ENCODE measurements at places on chromosomes 1 and 21.

- DNase-seq = no peak
These were observed 7.5 kb upstream of the PRRC2C start for GRCh38 chr1:171477804-171478203.

DNA sequence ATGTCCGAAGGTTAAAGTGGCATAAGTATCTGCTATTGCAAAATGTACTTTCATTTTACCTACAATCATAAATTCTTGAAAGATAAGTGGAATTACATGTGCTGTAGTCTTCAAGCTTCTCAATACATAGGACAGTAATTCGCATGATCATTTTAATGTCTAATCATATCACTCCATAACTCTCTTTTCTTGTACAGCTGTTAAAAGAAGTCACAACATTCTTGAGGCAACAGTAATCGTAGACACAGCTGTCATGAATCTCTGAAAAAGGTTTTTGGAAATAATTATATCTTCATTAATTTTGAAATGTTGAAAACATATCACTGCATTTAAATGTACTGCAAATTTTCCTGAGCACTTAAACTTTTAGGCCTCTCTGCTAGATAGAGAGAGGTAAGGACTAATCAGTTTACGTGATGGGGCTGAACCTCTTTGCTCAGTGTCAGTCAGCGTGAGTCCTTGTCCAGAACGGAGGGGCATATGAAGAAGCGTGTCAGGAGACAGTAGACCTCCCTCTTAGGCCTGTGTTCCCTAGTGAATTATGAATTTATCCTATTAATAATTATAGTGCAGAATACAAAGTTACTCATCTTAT, 133.4 kb downstream of the NEK7 start:
- no peak for DNase-seq

- DNase-seq = no peak
These were observed 65.0 kb upstream of the CSF1 start for GRCh38 chr1:109845658-109846057.

DNA sequence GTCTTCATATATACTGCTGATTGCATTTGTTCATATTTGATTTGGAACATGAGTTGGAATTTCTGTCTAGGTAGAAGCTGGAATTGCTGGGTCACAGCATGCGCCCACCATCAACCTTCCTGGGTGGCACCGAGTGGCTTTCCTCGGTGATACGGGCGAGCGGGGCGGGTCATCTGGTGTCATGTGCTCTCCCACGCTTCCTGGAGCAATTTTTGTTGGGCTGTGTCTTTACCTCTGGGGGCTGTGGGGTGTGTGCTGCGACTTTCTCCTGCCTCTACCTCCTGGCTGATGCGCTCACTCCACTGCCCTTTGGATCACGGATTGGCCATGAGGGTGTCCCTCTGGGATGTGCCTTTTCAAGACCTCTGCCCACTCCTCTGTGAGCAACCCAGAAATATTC, 108.7 kb upstream of the COL6A1 start:
- DNase-seq = no peak

GRCh38 chr1:9774712-9775679, 48.8 kb downstream of the CLSTN1 start:
- no peak for DNase-seq

DNA sequence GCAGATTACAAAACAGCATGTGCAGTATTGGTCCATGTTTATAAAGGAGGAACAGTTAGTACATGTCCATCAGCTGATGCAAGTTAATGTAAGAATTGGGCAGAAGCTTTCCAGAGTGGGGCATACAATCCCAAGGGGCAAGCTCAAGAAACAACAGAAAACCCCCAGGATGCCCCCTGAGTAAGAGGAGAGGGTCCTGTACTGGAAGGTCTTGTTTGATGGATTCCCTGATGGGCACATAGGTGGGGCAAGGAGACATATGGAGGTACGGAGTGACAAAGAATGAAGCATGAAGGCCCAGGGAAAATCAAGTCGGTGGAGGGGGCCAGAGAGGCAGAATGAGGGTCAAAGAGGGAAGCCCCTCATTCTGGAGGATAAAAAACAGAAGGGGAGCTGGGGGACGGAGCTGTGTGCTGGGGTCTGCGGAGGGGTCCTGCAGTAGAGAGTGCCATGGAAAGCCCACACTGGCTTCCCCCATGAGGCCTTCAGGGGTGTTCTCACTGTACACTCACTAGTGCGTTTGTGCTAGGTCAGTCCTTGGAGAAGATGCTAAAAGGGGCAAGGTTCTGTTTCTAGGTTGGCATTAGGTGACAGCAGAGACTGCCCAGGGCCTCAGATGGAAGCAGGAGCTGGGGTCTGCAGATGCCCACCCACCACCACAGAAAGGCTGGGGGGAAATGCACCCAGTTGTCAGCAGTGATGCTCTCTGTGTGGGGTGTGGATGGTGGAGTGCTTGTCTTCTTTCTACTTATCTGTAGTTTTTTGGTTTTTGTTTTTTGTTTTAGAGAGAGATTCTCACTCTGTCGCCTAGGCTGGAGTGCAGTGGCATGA, 12.5 kb upstream of the MATN1 start:
- no peak for DNase-seq

GRCh38 chr1:168509210-168509609, 34.6 kb downstream of the XCL2 start:
- no peak for DNase-seq

GRCh38 chr21:40765811-40766210, 81.1 kb downstream of the DSCAM start:
- DNase-seq = no peak

DNA sequence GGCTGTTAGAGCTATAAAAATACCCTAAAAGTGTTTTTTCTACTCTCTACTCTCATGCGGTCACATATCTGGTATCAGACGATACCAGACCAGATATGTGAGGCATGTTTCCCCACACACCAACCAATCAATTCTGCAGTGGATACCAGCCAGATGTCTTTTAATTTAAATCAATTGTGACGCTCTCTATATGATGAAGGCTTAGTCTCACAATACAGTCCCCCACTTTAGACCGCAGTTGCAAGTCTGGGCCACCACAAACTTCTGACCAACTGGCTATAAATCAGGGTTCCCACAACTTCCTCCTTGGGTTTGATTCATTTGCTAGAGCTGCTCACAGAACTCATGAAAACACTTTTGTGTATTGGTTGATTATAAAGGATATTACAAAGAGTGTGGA, 586.1 kb upstream of the ZP4 start:
- no peak for DNase-seq

DNA sequence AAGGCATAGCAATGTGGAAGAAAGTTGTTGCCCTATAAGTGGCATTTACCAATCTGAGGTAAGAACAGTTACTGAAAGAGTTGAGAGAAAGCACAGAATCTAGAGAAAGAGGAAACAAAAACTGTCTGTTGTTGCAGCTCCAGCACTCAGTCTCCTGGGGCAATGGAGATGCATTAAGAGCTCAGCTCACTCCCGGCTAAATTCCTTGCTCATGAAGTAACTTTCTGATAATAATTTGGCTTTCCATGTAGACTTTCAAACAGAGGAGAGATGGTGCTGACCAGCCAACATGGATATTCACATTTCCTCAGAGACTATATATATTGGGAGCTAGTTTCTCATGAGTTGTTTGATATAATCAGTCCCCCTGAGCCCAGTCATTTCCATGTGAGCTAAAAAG, 135.3 kb downstream of the GDAP2 start:
- no peak for DNase-seq

GRCh38 chr1:171355727-171356126, 41.7 kb downstream of the FMO4 start:
- DNase-seq = no peak

DNA sequence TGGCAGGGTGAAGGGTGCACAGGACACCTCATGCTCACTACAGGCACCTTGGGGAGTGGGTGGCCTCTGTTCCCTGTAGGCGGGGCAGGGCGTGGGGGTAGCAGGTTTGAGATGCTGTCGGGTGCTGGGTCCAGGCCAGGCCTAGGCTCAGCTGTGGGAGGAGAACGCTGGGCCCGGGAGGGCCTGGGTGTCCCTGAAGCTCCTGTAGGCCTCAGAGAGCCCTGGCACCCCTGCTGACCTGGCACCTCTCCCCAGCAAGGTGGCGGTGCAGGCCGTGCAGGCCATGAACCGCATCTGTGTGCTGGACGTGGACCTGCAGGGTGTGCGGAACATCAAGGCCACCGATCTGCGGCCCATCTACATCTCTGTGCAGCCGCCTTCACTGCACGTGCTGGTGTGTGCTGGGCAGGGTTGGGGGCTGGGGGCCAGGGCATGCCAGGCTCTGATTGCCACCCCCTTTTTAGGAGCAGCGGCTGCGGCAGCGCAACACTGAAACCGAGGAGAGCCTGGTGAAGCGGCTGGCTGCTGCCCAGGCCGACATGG, 2.5 kb upstream of the GJC2 start:
- DNase-seq = no peak

- no peak for DNase-seq
These were observed 609.6 kb upstream of the NEGR1 start for GRCh38 chr1:72891976-72892375.

GRCh38 chr1:42746436-42747105, 6.5 kb upstream of the CLDN19 start:
- DNase-seq = no peak

- no peak for DNase-seq
These were observed 68.7 kb downstream of the TRIM11 start for GRCh38 chr1:228337711-228338520.
